GM12878 (cell line): ENCODE measurements at places on chromosomes 1 and 21.

GRCh38 chr1:19066874-19067181 is 110.4 kb upstream of the IFFO2 start:
- DNase-seq, result no peak

- no peak for DNase-seq
Observed at GRCh38 chr1:60936163-60936562, 146.2 kb upstream of the NFIA start.

- DNase-seq, result no peak
Observed at GRCh38 chr21:15140321-15141019, 75.7 kb upstream of the NRIP1 start.

DNA sequence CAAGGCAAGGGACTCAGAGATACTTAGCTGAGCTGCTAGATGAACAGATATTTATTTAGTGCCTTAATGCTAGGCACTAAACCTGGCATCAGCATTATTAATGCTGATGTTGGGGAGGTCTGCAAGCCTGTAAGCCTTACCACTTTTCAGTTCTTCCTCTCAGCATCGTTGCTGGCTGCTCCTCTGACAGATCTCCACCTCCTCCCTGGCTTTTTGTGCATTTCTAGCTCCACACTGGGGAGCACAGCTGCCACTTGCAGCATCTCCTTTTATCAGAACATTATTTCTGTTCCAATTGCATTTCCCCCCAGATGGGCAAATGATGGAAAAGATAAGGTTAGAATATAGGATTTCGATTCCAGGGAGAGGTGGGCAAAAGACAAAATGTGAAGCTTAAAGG is 34.8 kb downstream of the CACNA1E start:
- DNase-seq, result no peak

DNA sequence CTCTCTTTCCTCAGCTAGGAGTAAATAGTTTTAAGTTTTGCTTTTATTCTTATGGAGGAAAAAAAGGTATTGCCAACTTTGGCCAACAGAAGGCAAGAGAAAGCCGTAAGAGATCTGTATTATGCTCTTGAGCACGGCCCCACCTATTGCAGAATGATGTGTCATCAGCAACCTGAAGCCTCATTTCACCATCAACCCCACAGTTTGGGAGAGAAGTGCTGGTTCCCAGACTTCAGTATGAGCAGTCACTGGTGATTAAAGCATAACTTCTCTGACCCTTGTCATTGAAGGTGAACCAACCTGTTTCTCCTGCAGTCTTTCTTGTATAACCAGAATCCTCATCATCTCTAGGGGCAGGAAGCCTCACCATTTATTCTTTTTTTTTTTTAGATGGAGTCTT is 100.2 kb downstream of the SIPA1L2 start:
- no peak for DNase-seq

DNA sequence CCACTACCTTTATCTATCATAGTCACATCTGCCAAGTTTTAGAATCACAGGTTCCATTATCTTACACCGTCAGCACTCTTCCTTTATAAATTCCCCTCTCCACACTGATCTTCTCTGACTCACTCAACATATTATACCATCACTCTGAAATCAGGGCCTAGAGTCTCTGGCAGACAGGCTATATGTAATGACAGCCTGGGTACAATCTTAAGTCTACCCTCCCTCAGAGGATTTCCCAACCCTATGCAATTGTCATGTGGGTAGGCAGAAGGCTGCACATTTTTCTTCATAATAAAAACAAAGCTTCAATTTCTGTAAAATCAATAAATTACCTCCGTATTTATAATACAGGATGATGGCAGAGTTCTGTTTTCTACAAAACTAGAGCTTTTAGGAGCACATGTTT is 138.0 kb downstream of the RERE start:
- DNase-seq, result no peak

GRCh38 chr1:169325117-169325516 is 42.5 kb downstream of the NME7 start:
- DNase-seq, result no peak

DNA sequence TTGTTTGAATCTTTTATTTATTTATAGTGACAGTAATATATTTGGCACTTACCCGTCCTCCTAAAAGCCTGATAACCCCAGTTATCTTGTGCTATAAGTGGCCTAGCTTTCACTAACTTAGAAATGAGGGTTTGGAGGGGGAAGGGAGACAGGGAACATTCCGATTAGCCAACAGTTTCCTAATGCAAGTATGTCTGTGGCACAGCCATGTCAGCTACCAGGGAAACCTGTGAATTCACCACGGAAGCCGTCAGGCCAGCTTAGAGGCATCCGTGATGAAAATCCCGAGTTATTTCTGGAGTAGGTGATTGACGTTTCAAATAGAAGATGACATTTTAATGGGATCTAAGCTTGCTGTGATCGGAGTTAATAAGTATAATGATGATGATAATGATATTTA is 39.4 kb upstream of the BCL10 start:
- no peak for DNase-seq

GRCh38 chr21:42393443-42393950 is 2.4 kb downstream of the TMPRSS3 start:
- DNase-seq, result no peak
